ENCODE measurements at places on chromosomes 7 and 10.

- no peak for DNase-seq
Observed at GRCh38 chr7:83366629-83367028, 203.9 kb upstream of the PCLO start.

DNA sequence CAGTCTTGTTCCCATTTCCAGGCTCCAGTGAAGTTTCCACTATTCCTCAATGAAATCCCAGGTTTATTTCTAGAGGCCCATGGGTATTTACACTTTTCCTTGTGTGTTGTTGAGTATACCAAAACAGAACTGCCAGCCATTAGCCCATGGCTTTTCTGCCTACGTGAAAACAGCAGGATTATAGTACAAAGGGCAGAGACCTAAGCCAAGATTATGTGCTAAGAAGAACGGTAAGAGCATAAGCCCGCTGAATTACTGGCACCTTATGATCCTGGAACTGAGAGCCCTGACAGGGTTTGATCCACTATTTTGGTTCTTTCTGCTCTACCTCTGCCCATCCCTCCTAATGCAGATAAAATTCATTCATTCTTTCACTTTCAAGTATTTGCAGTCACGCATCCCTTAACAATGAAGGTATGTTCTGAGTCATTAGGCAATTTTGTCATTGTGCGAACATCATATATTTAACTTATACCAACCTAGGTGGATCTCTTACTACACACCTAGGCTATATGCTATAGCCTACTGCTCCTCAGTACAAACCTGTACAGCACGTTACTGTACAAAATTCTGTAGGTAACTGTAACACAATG, 16.0 kb downstream of the SEMA3C start:
- DNase-seq, result no peak

DNA sequence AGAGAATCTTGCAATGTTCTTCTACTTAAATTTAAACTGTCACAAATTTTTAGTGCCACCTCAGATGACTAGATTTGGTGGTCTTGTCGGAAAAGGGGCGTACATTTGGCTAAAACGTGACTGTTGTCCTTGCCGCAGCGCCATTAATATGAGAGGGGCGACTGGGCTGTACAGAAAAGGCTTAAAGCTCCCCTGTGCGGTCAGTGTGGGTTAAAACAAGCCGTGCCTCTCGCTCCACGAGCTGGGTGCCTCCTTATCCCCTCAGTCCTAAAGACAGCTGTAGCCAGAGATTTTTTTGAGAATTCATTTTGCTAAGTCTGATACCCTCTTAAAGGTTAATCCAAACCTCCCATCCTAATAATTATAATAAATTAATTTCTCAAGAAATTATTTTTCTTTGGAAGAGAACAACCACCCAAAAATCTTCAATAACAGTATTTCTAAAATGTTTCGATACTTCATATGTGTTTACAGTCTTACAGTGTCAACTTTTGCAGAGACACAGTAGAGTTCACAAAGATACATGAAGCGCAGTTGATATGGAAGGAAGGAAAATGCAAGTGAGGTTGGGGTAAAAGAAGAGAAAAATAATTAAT, 68.6 kb downstream of the C7orf25 start:
- no peak for DNase-seq

- DNase-seq, result no peak
Observed at GRCh38 chr7:23117841-23118240, 12.3 kb downstream of the KLHL7 start.

DNA sequence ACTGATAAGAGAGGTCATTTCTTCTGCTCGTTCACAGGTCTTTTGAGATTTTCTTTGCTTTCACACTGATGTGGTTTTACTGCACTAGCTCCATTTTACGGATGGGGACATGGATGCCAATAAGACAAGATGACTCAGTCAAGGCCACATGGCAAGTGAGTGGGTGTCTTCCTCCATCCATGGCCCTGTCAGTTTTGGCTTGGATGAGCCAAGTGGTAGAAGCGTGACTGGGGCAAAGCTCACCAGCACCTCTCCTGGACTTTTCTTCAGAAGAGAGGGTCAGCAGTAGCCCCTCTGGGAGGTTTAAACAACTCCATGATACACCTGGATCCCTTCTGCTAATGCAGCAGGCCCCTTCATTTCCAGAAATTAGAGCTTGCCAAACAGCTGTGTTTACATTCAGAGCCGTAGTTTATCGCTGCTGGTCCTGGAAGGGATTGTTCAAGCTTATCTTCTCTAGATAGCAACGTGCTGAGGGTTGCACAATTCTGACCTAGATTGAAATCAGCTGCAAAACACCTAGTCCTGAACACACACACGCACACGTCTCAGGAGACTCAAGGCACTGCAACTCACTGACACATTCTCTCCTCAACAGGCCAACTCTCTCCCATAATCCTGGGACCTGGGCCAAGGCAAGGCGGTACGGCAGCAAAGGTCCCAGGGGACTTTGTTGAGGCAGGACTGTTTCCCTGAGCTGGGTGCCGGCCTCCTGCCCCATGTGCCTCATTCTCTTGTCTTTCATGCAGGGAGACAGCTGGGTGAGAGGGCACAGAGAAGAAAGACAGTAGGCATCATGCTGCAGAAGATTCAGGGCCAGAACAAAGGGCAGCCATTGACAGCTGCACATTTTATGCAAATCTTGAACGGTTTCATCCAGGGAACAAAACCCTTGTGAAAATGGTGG, 14.2 kb upstream of the PDCD4 start:
- peak; percentile 86 for DNase-seq

DNA sequence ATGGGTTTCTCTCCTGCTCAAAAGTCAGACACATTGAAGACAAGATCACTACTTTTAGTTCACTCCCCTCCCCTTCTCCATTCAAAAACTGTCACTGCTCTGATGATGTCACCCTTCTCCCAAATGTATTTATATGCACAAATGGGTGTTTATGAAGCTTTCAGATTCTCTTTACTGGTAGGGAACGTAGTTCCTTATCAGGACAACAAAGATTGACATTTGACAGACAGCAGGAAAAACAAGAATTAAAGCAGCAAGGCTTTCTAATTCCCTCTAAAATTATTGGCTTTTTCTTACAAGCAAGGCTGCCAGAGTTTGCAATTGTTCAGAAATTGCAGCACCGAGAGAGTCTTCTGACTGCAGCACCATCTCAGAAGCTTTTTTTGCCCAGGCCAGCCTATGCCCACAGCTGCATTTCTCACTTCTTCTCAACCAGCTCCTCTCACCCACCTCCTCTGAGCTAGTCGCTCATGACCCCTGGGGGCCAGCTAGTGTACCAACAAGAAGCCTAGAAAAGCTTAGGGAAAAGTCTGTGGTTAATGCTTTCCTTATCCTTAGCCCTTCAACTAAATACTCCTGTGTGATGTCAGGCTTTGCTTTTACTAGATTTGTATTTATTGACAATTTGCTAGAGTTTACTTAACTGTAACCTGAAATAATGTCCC, 265.1 kb downstream of the HTR7 start:
- no peak for DNase-seq

- DNase-seq, result no peak
Observed at GRCh38 chr7:103795787-103796186, 193.7 kb downstream of the RELN start.

GRCh38 chr10:67853512-67853911, 15.5 kb upstream of the DNAJC12 start:
- DNase-seq, result no peak

- no peak for DNase-seq
Observed at GRCh38 chr7:41241641-41242040, 461.2 kb downstream of the INHBA start.

GRCh38 chr10:105952153-105952552, 1212.4 kb downstream of the SORCS1 start:
- DNase-seq, result no peak

DNA sequence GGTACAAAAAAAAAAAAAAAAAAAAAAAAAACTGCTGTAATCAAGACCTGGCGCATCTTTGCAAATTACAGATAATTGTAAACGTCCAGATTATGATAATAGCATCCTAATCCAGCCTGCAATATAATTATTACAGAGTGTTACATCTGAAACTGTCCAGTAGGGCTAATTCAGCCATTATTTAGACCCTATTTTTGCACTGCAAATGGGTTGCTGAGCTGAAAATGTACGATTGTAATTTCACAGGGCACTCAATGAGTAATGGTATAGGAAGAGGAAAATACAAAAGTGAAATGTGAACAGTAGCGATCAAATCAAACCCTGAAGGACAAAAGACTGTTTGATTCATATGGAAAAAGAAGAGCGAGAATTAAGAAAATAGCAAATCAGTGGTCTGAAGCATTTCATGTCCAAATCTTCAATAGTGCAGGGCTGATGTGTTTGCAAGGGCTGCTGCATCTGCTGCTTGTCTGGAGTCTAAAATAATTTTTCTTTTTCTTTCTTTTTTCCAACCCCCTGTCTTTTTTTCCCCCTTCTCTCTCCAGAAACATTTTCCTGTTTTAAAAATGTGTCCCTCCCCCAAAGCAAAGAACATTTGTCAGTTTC, 8.9 kb downstream of the DLX6 start:
- no peak for DNase-seq

DNA sequence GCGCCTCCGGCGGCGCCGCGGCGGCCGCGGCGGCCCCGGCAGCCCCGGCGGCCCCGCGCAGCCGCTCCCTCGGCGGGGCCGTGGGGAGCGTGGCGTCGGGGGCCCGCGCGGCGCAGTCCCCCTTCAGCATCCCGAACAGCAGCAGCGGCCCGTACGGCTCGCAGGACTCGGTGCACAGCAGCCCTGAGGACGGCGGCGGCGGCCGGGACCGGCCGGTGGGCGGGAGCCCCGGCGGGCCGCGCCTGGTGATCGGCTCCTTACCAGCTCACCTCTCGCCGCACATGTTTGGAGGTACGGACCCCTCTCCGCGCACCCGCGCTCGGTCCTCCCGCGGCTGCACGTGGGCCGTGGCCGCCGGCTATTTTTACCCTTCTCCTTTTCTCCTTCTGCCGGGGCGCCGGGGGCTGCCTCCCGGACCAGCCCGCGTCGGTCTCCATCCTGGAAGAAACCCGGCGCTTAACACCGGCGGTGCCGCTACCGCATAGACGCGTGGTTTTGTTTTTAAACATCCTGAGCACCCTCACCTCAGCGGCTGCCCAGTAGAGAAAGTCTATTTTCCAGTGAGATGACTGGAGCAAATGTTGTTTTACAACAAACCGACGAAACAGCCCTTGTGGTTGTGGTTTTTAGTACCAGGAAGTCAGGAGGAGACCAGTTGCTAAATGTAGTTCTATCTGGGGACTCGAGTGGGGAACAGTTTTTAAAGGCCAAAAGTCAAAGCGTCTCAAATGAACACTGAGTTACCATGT, 1.3 kb downstream of the ZNRF2 start:
- DNase-seq, result peak; percentile 88

GRCh38 chr10:79940431-79940830, 8.5 kb downstream of the SFTPD start:
- DNase-seq, result no peak

GRCh38 chr10:78785066-78785465, 283.7 kb upstream of the ZMIZ1 start:
- DNase-seq, result no peak

DNA sequence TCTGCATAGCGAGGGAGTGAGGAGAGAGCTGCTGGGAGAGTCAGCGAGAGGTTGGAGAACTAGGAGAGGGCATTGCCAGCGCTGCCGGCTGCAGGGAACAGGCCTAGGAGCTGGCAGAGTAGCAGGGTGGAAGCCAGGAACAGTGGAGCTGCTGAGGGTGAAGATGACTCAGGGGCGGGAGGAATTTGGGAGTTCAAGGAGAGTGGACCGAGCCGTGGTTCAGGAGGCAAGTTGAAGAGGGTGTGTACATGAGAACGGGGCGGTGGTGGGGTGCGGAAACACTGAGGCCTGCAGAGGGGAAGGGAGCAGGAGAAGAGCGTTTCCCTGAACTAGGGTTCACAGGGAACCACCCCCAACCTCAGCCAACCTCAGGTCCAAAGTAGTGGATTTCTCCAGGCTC, 31.5 kb downstream of the HIF1AN start:
- no peak for DNase-seq
